ENCODE measurements at places on chromosomes 5 and 9.
A peak's percentile ranks its signal among the peaks of the same experiment; 100 is the strongest.

GRCh38 chr5:124796495-124796894, 50.1 kb upstream of the ZNF608 start:
- DNase-seq = no peak

DNA sequence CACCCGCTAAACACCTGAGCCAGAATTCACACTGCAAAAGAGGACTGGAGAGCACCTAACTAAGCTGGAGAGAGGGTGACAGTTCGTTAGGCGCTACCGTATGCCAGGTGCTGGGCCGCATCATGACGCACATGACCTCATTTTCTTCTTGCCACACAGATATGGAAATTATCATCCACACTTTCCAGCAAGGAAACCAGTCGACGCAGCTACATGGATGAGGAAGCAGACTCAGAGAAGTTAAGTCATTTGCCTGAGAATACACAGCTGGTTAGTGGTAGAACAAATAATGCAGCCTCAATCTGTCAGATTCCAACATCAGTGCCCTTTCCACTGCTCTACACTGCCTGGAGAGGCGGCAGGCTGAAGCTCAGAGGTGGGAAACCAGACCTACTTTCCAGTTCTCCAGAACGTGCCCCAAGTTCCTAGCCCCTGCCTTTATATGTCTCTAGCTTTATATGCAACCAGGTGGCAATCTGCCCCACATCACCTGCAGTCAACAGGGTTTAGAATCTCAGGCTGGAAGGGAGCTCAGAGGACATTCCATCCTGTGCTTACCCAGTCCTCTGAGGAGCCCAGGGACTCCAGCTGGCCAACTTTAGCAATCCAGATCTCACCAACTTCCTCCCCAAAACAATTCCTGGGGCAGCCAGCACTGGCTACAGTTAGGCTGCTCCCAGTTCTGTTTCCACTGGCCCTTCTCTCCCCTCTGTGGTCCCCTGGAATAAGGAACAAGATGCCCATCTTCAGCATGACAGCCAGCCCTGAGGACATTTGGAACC, 8.8 kb downstream of the TNIP1 start:
- no peak for DNase-seq

DNA sequence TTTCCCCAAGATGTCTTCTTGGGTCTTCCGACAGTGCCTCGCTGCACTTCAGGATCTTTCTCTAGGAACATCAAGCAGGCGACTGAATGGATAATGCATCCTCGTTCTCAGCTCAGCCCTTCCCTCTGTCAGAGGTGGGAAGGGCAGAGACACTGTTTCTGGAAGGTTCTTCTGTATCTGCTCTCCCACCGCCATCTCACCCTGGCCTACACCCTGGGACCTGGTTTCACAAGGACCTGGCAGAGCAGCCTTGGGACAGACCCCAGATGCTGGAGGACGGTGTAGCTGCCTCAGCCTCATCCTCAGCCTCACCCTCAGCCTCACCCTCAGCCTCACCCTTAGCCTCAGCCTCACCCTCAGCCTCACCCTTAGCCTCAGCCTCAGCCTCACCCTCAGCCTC, 18.5 kb downstream of the MRPL36 start:
- no peak for DNase-seq

DNA sequence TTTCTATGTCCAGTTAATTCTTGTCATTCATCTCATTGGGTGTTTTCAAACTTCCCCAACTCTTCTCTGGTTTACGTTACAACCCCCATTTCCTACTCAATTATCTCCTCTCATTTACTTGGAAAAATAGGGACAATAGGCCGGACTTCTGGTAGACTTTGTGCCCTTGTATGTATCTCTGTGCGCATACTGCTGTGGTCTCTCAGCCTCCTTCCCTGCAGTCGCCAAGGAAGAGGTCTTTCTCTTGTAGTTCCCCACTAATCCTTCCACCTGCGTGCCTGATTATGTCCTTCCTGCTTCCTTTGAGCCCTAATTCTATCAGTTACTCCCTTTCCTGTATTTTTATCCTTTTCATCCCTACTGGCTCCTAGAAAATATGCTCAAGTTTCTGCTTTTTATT, 176.3 kb downstream of the GDNF start:
- DNase-seq = no peak

- no peak for DNase-seq
Measured at GRCh38 chr5:143118222-143118621, 285.3 kb downstream of the NR3C1 start.

GRCh38 chr5:97266576-97266975, 83.5 kb upstream of the RIOK2 start:
- peak; percentile 12 for DNase-seq

DNA sequence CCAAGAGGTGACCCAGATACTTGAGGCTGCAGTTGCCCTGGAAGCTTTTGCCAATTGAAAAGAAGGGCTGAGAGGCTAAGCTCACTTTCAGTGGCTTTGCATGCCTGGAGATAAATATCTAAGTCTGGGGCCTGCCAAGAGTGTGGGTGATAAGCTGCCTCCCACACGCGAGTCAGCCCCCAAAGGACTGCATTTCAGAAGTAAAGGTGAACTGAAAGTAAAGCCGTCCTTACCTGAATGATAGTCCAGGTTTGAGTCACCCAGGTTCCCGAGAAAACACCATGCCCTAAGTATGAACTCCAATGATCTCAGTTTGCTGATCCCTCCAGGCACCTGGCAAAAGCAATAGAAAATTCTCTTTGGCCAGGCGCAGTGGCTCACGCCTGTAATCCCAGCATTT, 22.5 kb upstream of the N4BP3 start:
- DNase-seq = no peak

All from NCI-H226 (cell line).